ENCODE measurements at places on chromosomes 12 and 14.

DNA sequence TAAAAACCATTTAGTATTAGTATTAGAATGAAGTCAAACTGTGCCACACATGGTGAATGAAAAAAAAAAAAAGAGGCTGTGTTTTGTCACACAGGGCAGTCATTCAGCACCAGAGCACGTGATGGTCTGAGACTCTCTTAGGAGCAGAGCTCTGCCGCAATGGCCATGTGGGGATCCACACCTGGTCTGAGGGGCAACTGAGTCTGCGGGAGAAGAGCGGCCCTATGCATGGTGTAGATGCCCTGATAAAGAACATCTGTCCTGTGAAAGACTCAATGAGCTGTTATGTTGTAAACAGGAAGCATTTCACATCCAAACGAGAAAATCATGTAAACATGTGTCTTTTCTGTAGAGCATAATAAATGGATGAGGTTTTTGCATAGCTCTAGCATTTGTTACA, 12.2 kb upstream of the BDKRB1 start:
- no peak for DNase-seq

- no peak for DNase-seq
Observed at GRCh38 chr12:105272152-105272551, 36.2 kb upstream of the APPL2 start.

DNA sequence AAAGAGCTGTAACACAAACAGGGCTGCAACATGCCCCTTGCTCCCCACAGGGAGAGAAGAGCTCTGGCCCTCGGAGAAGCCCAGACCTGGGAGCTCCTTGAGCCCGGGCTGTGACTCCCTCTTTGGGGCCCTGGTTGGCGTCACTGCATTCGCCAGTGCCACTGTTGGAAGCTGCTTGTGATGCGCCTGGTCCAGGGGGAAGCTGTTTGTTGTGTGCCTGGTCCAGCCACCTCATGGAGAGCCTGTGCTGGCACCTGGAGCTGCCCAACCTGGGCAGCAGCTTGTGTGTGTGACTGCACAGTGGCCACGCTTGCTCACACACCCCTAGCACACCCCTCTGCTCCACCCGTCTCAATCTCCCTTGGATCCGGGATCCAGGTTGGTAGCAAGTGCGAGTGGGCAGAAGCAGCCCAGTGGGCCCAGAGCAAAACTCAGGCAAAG, 49.5 kb downstream of the A2M start:
- no peak for DNase-seq

DNA sequence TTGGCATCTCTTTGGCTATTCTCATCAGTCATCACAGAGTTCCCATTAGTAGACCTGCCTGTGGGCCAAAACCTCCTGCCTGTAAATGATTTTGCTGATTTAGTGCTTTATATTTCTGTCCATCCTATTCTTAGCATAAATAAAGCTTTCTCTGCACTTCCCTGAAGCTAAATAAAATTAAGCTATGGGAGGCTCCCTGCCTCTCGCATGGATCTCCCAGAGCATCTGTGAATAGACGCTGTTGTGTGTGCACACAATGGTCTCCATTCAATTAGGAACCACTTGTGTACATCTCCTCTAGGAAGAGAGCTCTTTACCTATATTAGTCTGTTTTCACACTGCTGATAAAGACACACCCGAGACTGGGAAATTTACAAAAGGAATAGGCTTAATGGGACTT, 80.4 kb downstream of the PPFIBP1 start:
- no peak for DNase-seq

DNA sequence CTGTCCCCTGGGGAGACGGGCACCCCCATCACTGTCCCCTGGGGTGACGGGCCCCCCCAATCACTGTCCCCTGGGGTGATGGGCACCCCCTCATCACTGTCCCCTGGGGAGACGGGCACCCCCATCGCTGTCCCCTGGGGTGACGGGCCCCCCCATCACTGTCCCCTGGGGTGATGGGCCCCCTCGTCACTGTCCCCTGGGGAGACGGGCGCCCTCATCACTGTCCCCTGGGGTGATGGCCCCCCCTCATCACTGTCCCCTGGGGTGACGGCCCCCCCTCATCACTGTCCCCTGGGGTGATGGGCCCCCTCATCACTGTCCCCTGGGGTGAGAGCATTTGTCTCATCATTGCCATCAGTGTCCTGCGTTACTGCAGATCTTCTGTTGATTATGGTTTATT, 38.6 kb downstream of the PACS2 start:
- DNase-seq, result no peak

GRCh38 chr12:109994401-109995175, 1.6 kb downstream of the GIT2 start:
- no peak for DNase-seq

DNA sequence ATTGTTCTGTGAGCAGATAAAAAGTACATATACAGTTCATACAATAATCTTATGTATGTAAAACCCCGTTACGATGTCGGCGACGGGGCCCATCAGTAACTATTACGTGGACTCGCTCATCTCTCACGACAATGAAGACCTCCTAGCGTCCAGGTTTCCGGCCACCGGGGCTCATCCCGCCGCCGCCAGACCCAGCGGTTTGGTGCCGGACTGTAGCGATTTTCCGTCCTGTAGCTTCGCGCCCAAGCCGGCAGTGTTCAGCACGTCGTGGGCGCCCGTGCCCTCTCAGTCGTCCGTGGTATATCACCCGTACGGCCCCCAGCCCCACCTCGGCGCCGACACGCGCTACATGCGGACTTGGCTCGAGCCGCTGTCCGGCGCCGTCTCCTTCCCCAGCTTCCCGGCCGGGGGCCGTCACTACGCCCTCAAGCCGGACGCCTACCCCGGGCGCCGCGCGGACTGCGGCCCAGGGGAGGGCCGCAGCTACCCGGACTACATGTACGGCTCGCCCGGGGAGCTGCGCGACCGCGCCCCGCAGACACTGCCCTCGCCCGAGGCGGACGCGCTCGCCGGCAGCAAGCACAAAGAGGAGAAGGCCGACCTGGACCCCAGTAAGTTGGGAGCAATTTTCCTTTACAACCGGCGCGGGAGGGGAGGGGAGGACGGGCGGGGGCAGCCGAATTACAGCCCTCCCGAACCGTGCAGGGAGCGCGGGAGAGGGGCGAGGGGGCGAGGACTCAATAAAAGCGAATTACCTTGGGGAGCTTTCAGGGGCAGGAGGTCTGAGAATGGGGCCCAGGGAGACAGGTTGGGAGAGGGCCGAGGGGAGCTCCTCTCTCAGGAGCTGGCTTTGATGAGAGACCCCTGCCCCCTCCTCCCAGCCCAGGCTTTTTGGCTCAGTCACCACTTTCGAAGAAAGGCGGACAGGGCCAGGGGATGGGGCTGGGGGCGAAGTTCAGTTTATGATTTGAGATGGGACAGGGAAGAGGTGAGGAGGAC, at the start of gene HOXC9:
TSS of gene HOXC9 (plus strand) at position 46 of the 999 bp plus-strand sequence. CDS start at position 74, 28 bp downstream.
- DNase-seq, result no peak

- DNase-seq, result no peak
Observed at GRCh38 chr14:67505254-67505653, 16.7 kb upstream of the TMEM229B start.

GRCh38 chr12:80230068-80230467, 130.7 kb downstream of the OTOGL start:
- DNase-seq, result no peak

DNA sequence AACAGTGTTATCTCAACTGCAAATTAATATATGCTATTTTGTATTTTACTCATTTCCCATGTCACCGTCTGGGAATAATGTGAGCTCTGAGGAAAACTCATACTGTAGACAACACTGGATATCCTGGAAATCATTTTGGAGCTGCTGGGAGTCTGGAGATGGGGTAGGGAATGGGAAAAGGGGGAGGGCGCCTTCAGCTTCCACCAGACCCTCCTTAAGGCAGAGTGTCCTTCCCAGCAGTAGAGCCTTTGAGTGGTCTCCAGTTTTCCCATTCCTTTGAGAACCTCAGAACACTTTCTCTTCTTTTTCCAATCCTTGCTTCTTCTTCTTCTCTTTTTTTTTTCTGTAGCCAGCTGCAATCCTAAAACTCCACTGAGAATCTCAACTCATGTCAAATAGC, 5.4 kb upstream of the LRIG3 start:
- DNase-seq, result no peak

Data from activated T-helper 1 cell treated with anti-CD3 and anti-CD28 coated beads, Interleukin-12 subunit alpha, Interleukin-12 subunit beta, Interleukin-2, Interleukin-4 antibody, amounts not matched to agents 30 ng/mL and 10 ng/mL and 1 ng/mL, durations not matched to agents 14 hours and 24 hours and 36 hours (primary cell).